ENCODE measurements at places on chromosomes 1 and 21.

- no peak for DNase-seq
These were observed 6.1 kb downstream of the DFFB start for GRCh38 chr1:3863231-3863935.

GRCh38 chr21:43361493-43362296 lies 65.2 kb downstream of the SIK1 start:
- peak; percentile 32 for DNase-seq

GRCh38 chr1:59418363-59419144 lies 121.7 kb downstream of the FGGY start:
- DNase-seq = no peak

DNA sequence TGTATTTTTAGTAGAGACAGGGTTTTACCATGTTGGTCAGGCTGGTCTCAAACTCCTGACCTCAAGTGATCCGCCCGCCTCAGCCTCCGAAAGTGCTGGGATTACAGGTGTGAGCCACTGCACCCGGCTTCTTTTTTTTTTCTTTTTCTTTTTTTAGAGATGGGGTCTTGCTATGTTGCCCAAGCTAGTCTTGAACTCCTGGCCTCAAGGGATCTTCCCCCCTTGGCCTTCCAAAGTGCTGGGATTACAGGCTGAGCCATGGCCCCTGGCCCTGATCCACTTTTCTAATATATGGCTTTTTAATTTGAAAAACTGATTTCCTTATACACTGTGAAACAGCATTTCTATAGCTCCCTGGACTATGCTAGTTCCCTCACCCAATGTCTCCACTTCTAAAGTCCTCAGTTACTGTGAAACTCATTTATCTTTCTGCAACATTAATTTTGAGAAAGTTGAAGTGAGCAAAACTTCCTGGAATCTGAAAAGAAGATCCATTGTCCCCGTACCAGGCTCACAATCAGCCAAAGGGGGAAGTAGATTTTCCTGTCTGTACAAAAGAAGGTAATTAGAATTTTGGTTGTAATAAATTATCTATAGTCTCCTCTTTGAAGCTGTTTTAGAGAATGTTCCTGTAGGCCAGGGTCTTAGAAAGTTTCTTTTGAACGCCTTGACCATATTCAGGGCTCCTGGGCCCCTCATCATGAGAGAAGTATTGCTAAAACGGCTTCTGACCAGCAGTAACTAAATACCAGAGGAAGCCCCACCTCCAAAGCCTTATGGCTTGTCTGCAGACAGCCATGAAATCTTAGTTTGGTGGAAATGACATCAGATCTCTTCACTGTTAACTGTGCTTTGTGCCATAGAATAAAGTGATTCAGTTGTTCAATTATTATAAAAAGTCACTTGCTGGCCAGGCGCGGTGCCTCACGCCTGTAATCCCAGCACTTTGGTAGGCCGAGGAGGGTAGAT lies 34.9 kb downstream of the DEGS1 start:
- no peak for DNase-seq

GRCh38 chr1:29410476-29410875 lies 174.2 kb downstream of the PTPRU start:
- no peak for DNase-seq

DNA sequence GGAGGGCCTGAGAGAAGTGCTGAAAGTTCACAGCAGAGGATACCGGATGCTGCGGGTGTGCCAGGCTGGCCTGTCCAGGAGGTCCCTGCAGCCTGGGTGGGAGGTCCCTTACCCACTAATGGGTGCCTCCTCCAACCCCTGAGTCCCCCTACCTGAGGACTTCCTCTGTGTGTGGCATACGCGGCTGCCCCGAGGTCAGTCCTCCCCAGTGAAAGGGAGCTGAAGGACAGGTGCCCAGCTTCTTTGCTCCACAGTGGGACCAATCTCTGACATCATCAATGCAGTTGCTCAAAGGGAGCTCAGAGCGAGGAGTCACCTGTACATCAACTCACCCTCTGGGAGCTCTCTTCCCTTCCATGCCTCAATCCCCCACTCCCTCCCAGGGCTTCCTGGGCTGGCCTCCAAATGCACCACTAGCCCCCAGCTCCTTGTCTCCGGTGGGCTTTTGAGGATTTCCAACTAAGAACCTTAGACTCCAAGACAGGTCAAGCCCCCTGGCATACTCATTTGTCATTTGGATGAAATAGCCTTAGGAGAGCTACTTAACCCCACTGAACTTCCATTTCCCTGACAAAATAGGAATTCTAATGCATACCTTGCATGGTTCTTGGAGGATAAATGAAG lies 53.9 kb downstream of the PDE9A start:
- DNase-seq = no peak

DNA sequence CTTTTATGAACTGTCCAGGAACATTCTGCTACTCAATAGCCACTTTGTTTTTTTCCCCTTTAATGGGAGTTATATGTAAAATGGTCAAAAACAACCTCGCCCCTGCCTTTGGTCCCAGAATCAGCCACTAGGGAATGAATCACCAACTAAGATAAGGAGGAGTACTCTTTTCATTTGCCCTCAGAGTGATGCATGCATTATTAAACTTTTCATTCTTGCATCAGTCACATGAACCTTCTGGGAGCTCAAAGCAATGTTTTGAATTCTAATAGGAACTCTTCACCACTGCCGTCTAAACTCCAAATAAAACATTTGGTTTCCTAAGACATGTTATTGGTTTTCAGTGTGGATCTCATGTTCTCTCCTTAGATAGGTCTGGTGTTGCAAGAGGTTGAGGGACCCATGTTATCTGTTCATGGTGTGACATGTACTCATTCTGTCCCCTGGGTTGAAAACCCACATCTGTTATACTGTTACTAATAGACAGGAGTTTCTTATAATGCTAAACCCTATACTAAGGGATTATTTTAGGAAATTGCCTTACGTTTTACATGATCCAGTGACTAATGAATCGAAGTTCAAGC lies 17.8 kb upstream of the HSD17B7 start:
- no peak for DNase-seq

- no peak for DNase-seq
These were observed 11.0 kb upstream of the DENND1B start for GRCh38 chr1:197786280-197786679.

DNA sequence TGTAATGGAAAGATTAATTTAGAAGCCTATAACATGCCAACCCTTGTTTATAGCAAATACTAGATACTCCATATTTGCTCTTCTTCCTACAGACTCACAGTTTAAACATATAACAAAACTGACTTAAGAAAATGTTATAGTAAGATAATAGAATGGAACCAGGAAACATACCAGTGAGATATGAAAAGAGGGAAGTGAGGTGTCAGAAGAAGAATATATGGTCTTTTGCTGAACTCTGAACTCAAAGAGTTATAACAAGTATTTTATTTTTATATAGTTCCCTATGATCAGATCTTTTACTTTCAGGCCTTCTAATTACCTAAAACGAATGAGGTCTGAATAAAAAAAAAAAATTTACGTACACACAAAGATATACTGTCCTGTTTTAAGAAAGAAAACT lies 20.9 kb downstream of the TMED5 start:
- no peak for DNase-seq

- no peak for DNase-seq
These were observed 11.5 kb downstream of the DIO1 start for GRCh38 chr1:53905509-53905908.

GRCh38 chr1:72288886-72289285 lies 6.5 kb upstream of the NEGR1 start:
- DNase-seq = no peak

DNA sequence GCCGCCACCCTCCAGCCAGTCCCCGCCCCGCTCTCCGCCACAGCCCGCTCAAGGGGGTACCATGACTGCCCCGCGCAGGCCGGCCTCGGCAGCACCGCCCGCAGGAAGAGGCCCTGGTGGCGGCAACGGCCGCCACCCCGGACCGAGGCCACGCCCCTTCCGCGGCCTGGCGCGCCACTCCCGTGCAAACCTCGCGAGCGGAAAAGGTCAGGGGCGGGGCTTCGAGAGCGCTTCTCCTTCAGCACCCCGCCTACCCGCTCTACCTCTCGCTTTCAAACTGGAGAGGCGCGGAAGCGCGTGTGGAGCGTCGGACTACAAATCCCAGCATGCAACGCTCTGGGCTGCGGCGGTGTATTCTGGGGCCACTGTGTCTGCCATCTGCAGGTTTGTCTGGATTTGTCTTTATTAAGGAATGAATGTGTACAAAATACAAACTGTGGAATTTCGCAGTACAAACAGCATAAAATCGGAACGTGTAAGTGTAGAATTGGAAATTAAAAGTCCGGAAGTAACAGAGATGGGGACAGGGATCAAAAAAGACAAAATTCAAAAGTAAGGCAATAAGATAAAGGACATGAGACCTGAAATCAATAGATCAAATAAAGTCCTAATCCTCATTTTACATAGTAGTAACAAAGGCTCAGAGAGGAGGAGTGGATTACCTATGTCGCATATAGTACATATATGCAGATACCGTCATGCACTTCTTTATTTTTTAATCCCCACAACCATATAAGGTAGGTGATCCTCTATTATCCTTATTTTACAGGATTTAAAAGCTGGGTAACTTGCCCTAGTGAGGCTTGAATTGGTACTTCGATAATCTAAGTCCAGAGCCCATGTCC lies 464 bp upstream of the ADSS2 start:
- peak; percentile 96 for DNase-seq

GRCh38 chr1:109639841-109640184 lies 16.1 kb upstream of the GSTM4 start:
- no peak for DNase-seq

DNA sequence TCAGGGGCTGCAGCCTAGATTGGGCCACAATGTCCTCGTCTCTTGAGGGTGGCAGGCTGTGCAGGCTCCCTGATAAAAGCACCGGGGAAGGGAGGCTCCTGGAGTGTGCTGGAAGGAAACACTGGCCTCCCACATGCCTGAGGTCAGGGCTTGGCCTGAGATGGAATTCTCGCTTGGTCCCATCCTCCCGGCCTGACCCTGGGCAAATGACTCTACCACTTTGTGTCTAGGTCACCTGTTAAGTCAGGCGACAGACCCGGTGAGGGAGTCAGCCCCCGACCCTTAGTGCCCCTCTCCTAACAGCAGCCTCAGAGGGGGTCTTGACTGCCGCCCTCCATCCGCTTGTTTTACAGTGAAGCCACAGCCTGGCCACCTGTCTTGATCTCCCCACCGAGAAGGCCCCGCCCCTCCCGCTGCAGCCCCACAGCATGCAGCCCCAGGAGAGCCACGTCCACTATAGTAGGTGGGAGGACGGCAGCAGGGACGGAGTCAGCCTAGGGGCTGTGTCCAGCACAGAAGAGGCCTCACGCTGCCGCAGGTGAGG lies 2.5 kb downstream of the SMIM1 start:
- DNase-seq = no peak

DNA sequence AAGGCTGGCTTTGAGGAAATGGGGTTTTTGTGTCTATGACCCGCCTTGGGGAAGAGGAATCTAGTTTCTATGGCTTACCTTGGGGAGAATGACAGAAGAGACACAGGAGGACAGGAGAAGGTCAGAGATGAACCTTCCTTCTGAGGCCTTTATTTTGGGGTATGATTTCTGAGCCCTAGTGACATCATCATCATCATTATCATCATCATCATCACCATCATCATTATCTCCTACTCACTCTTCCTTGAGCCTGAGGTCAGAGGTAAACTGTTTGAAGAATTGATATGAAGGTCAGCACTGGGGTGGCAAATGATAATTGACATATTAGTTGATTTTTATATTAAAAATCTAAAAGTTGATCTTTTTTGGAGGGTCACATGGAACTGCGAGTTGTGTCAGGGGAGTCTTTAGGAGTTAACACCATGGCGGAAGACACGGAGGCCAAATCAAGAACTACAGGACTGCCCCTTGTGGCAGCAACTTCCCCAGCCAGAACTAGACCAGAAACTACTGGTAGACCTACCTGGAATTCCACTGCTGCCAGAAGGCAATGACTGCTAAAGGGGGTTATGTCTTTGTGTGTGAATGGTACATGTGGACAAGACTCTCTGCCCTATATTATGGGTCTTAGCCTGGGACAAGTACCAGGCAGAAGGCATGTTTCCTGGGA lies 49.8 kb upstream of the WLS start:
- no peak for DNase-seq

DNA sequence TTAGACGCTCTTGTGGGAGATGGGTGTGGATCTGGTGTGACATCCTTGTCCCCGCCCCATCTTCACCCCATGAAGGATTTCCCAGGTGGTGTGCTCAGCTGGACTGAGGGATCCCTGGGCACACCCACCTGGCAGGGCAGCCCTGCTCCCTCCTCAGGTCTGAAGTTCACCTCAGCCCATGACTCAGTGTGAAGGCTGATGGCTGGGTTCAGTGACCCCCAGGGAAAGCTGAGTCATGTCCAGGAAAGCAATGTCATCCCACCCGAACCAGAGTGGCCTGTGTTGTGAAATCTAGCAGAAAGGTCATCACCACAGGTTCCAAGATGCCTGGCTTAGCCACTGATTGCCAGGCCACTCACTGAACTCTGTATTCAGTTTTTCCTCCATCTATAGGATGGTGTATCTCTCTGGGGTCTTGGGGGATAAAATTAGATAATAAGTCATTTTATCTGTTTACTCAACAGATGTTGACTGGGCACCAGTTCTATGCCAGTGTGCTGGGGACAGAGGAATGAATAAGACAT lies 97.7 kb upstream of the JUN start:
- no peak for DNase-seq

GRCh38 chr21:28699596-28700259 lies 292.9 kb downstream of the LTN1 start:
- no peak for DNase-seq

GRCh38 chr1:39391691-39392679 lies 99.5 kb upstream of the BMP8A start:
- peak; percentile 56 for DNase-seq

DNA sequence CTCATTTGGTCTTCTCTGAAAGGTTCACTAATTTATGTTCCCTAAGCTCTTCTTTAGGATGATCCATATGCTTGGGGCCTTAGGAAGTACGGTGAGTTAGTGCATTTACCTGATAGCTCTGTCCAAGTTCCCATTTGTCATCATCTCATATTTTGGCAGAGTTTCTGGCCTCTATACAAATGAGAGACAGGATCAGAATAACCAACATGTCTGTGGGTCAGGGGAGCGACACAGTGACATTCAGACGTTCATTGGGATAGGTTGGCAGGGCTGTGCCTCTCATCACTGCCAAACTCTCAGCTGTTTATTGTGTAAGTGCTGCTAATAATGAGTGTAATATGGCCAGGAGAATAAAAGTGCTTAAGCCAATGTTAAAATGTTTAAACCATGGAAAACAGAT lies 561.1 kb upstream of the ZRANB2 start:
- no peak for DNase-seq

DNA sequence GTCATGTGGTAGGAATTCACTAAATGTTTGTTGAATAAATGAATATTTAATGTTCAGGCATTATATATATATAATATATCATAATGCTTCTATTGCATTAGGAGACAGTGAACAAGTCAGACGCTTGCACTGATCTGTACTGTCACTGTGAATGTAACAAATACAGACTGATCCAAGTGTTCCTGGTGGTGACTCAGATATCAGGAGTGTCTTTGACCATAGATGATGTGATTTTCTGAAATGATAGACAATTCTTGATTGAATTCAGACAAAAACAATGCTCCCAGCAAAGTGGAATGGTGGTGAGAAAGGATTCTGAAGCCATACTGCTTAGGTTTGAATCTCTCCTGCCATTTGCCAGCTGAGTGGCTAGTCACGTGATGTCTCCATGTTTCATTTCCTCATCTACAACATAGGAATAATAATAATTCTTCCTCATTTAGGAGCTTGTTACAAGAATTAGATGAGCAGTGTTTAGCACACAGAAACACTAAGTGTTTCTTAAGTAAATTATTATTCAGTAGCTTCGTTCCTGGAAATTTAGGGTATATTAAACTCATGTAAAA lies 71.0 kb downstream of the OLFML2B start:
- no peak for DNase-seq
